Tracheal epithelial cell (primary cell): ENCODE measurements at places on chromosomes 6 and 20. TPM values are rescaled to one million over a fixed set of nuclear protein-coding genes. Genes with fewer than 3 reads are reported as not detected.

Gene GSTA3
- total RNA-seq = not detected in 2 replicates

Gene ALDH5A1
- total RNA-seq = 2.3 and 2.4 TPM in 2 replicates

Gene SLC32A1
- total RNA-seq = not detected in 2 replicates

Gene SLX4IP
- 3.4 and 4.5 TPM in 2 replicates for total RNA-seq

Gene GTSF1L
- not detected in 2 replicates for total RNA-seq

Gene TMEM242
- 4.1 and 5.8 TPM in 2 replicates for total RNA-seq

Gene ADGRG6
- total RNA-seq = 21.7 and 40.1 TPM in 2 replicates

Gene DLK2
- 3.1 and 5.3 TPM in 2 replicates for total RNA-seq

Gene DST
- total RNA-seq = 265 and 416 TPM in 2 replicates

Gene IMPG1
- not detected in 2 replicates for total RNA-seq

Gene KIAA1755
- total RNA-seq = 0.21 and 0.24 TPM in 2 replicates

Gene PERP
- total RNA-seq = 325 and 354 TPM in 2 replicates

Gene DEFB132
- total RNA-seq = not detected in 2 replicates

Gene GATA5
- total RNA-seq = not detected in 2 replicates

Gene MDFI
- total RNA-seq = 112 and 113 TPM in 2 replicates

Gene SEL1L2
- total RNA-seq = not detected in 2 replicates

Gene PXDC1
- 43.5 and 69.9 TPM in 2 replicates for total RNA-seq

Gene BMP7
- not detected in 2 replicates for total RNA-seq

Gene OR2B2
- not detected in 2 replicates for total RNA-seq

Gene PDYN
- total RNA-seq = not detected in 2 replicates

Gene ATP6V1G2
- total RNA-seq = 0.21 and 1.2 TPM in 2 replicates

Gene PPP1R14C
- total RNA-seq = 89.9 and 169 TPM in 2 replicates

Gene SLC44A4
- total RNA-seq = 3.8 and 8.2 TPM in 2 replicates

Gene WFDC5
- 2.4 TPM in 1 of 2 replicates, not detected in the other for total RNA-seq

Gene DOK5
- 0.24 TPM in 1 of 2 replicates, not detected in the other for total RNA-seq

Gene RAET1G
- total RNA-seq = 19.5 and 41.3 TPM in 2 replicates

Gene UBD
- total RNA-seq = 9.9 TPM in 1 of 2 replicates, not detected in the other

Gene BPIFB2
- total RNA-seq = not detected in 2 replicates

Gene BCAS1
- total RNA-seq = not detected in 2 replicates

Gene MUCL3
- total RNA-seq = under 0.01 TPM in 1 of 2 replicates, not detected in the other

Gene PTCHD4
- total RNA-seq = 1.9 and 5.1 TPM in 2 replicates

Gene SYCP2L
- 0.48 and 0.64 TPM in 2 replicates for total RNA-seq

Gene AVP
- total RNA-seq = not detected in 2 replicates

Gene RSPH9
- total RNA-seq = 0.21 and 0.24 TPM in 2 replicates

Gene HRH3
- not detected in 2 replicates for total RNA-seq

Gene TNNC2
- 0.43 TPM in 1 of 2 replicates, not detected in the other for total RNA-seq

Gene PRSS35
- total RNA-seq = under 0.01 TPM in 1 of 2 replicates, not detected in the other

Gene TUBE1
- total RNA-seq = 20.0 and 26.2 TPM in 2 replicates

Gene RAMACL
- 0.21 and 0.72 TPM in 2 replicates for total RNA-seq

Gene LTB
- 6.7 TPM in 1 of 2 replicates, not detected in the other for total RNA-seq

Gene HUS1B
- total RNA-seq = 0.85 and 1.2 TPM in 2 replicates

Gene MEP1A
- not detected in 2 replicates for total RNA-seq

Gene TNFRSF6B
- total RNA-seq = 7.5 and 254 TPM in 2 replicates

Gene HLA-DMB
- total RNA-seq = 0.64 and 0.96 TPM in 2 replicates

Gene GPR6
- not detected in 2 replicates for total RNA-seq

Gene TTK
- total RNA-seq = 0.64 and 2.9 TPM in 2 replicates

Gene THBS2
- 0.85 and 10.6 TPM in 2 replicates for total RNA-seq

Gene ECHDC1
- 31.3 and 38.8 TPM in 2 replicates for total RNA-seq

Gene MAS1
- total RNA-seq = under 0.01 TPM in 1 of 2 replicates, not detected in the other

Gene MPIG6B
- total RNA-seq = not detected in 2 replicates

Gene MTG2
- total RNA-seq = 16.8 and 23.4 TPM in 2 replicates

Gene TDRD6
- under 0.01 and 0.43 TPM in 2 replicates for total RNA-seq

Gene RBPJL
- total RNA-seq = not detected in 2 replicates

Gene TRIM31
- 0.21 TPM in 1 of 2 replicates, not detected in the other for total RNA-seq

Gene CD93
- total RNA-seq = 0.21 and 0.24 TPM in 2 replicates

Gene NTSR1
- total RNA-seq = not detected in 2 replicates
